Colonic mucosa (tissue), 4 donors: ENCODE measurements at places on chromosomes 16 and 17.

DNA sequence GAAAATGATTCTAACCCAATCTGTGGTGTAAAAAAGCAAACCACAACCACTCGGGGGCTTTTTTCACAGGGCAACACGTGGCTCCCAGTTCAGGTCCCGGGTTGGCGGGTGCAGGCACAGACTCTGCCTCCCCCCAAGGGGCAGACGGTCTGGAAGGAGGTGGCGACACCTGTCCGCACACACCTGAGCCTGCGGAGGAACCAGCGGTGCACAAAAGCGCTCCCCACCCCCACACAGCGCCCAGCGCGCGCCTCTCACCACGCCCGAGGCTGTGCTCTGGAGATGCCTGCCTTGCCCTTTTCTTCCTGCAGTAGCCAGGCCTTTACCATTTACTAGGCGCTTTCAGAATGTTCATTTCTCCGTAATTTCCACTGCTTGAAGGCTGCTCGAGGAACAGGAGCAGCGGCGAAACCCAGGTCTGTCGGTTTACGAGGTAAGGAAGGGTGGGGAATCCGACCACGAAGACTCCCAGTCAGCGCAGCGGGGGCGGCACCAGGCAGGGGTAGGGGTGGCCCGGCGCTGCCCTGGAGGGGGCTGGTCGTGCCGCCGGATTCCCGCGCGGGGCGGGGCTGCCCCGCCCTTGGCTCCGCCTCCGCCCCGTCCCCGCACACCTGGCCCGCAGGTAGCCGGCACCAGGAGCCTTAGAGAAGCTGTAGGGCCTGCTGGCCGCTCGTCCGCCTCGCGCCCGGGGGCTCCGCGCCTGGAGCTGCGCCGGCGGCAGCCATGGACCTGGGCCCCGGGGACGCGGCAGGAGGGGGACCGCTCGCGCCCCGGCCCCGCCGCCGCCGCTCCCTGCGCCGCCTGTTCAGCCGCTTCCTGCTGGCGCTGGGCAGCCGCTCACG lies at the start of gene USP43:
Gene USP43 (plus strand): TSS at position 608 of the 842 bp plus-strand sequence. CDS start 116 bp downstream, at position 724.
- DNase-seq: peak; percentile 81

DNA sequence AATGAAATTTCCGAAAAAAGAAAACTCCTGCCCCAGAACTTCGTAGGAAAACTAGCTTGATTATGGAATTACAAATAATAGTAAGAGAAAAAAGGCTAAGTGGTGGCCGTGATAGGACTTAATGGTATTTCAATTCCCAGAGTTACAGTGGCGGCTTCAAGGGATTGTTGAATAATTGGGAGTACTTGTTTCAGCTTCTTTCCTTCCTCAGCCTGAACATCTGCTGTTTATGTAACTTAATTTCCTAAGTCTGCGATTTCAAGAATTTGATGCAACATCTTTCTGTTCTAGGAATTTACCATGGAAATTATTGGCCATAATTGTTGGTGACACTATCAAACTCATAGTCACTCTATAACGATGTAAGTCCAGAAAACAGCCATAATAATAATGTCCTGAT lies 684 bp upstream of the APPBP2 start:
- no peak for DNase-seq

DNA sequence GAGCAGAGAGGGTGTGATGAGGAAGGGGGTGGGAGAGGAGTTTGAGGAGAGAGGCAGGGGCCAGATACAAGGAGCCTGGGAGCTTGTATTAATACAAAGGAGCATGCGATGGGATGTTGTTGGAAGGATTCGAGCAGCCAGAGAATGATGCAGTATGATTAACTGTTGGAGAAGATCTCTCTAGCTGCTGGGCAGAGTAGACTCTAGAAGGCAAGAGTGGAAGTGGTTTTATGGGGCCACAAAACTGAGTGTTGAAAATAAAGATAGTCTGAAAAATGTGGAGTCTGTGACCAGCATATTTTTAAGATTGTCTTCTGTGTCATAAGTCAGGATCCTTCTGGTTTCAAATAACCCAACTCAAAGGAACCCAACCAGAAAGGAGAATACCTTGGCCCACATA lies 98.3 kb downstream of the MSI2 start:
- DNase-seq: no peak

GRCh38 chr17:55281649-55282378 lies 17.1 kb downstream of the HLF start:
- no peak for DNase-seq

- DNase-seq: peak; percentile 71
Observed at GRCh38 chr17:48198950-48199541, 91.5 kb downstream of the SNX11 start.

GRCh38 chr17:82400830-82401229 lies 17.3 kb upstream of the HEXD start:
- peak; percentile 35 for DNase-seq

GRCh38 chr17:2385240-2386210 lies 15.3 kb downstream of the MNT start:
- DNase-seq: no peak

GRCh38 chr17:81509972-81510784 lies 2.4 kb downstream of the ACTG1 start:
- DNase-seq: no peak

DNA sequence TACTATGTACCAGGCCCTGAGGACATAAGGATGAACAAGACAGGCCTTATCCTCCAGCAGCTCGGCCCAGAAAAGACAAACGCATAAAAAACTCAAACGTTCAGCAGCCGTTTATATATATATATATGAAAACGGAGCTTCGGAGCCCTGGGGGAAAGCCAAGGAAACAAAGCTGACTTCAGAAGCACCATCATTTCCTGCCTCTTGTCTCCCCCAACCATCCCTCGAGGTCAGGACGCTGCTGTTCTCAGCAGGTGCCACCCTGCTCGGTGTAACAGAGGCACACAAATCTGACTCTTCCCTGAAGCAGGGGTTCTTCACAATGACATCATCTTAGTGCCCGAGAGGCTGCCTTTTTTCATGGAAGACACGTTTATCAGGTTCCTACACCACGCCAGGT lies 146.9 kb downstream of the ZNF423 start:
- DNase-seq: no peak

DNA sequence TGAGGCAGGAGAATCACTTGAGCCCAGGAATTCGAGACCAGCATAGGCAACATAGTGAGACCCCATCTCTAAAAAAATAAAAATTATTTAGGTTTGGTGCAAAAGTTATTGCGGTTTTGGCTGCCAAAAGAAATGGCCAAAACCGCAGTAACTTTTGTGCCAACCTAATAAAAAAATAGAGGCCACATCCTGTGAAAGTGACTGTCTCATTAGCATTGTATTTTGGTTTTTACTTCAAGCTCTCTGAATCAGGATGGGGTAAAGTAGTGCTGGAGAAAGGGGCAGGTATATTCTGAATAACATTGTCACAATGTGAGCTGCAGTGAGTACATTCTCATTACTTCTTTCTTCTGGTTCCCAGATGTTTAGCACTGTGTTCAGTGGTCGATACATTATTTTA lies 36.0 kb downstream of the ATP6V0A1 start:
- no peak for DNase-seq

DNA sequence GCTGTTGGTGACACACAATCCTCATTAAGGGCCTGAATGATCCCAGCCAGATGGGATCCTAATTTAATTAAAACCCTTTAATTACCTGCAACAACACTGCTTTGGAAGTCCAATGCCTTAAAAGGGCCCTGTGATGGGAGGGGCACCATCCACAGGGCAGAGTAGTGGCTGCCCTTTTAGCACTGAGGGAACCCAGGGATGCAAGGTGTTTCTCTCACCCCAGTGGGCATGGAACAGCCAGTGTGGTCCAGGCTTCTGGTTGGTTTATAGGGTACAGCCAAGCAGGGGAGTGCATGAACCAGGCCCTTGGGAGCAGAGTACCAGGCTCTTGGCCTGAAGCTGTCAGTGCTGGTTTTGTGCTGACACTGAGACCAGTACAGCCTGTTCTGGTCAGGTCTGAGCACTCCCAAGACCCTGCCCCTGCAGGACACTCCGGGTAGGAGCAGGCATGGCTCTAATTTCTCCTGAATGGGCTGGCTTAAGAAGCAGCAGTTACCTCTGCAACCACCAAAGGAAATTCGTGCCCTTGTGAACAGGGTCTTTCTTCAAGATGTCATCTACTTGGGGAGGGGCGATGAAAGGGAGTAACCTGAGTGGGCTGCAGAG lies 9.9 kb downstream of the NXPH3 start:
- no peak for DNase-seq

DNA sequence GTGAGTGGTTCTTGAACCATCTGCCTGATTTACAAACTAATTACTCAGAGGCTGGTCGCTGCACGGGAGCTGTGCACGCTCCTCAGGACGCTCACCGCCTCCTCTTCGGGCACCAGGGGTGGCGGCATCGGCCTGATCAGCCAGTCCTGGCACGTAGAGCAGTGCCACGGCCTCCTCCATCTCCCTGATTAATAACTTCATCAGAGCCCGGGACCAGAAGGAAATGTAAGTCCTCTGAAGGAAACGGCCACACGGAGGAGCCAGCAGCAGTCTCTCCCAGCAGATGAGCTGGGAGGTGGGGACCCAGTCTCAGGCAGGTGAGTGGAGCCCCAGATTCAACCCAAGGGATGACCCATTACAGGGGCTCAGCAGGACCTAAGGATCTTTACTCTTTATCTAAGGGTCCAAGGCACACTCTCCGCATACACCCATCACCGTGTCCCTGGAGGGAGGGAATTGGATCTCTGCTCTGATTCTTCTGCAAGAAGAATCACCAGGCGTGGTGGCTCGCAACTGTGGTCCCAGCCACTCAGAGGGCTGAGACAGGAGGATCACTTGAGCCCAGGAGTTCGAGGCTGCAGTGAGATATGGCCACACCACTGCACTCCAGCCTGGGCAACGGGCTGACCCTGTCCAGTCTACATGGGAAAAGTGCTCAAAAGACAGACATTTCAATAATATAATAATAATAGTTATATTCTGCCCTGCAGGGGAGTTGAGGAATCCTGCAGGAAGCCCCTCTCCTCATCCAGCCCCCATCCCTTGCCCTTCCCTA lies 366.5 kb downstream of the SEC14L1 start:
- DNase-seq: no peak

- peak; percentile 92 for DNase-seq
Observed at GRCh38 chr16:50152807-50153595, at the start of gene TENT4B. Gene TENT4B (plus strand): TSS chr16:50153306. CDS start chr16:50153622, 316 bp downstream.

DNA sequence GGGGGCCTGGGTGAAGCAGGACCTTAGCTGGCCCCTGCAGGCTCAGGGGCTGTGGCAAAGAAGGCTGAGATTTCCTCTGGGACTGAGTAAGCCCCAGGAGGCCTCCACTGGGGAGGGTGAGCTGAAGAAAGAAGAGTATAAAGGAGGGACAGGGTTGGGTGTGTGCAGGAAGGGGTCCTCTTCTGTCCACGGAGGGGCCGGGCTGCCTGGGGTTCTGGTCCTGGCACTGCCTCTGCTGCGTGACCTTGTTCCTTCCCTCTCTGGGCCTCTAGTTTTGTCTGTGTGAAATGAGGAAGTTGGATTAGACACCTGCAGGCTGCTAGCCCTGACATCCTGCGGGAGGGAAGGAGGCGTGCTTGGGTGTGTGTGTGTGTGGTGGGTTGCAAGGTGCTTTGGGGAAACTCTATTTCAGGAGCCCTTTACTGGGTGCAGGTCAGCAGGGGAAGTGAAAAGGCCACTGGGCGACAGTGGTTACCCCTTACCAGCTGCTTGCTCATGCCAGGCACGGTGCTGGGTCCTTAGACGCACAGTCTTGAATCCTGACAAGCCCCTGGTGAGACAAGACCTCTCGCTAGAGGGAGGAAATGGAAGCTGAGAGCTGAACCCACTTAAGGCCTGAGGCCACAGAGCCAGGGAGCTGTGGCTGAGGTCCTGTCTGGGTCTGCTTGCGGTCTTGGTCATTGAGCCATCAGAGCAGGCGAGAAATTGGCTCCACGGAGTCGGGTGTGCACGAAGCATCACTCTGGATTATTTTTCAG lies 60.7 kb downstream of the OR1D5 start:
- DNase-seq: peak; percentile 45

- no peak for DNase-seq
Observed at GRCh38 chr16:64990101-64990500, 131.8 kb downstream of the CDH11 start.

GRCh38 chr17:7217113-7217987 lies 2.3 kb downstream of the DLG4 start:
- no peak for DNase-seq

DNA sequence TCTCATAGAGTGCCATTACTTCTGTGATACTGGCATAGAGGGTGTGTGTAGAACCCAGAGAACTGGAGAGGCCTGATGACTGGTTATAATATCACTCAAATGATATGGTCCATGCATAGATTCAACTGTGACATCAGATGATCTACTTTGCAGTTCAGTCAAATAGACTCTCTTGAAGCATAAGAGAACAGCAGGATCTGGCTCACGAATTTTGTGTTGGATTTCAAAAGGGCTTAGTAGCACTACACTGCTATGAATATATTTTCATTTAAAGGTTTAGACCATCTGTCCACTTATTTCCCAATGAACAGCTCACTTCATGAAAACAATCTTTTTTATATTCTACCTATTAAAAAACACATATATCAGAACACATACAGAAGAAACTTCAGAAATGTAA lies 119.7 kb downstream of the KIF2B start:
- no peak for DNase-seq

GRCh38 chr17:867896-868489 lies 85.8 kb downstream of the MRM3 start:
- no peak for DNase-seq

GRCh38 chr17:10354651-10355050 lies 18.2 kb downstream of the MYH13 start:
- DNase-seq: no peak

GRCh38 chr16:21644674-21645073 lies 7.7 kb downstream of the IGSF6 start:
- no peak for DNase-seq

DNA sequence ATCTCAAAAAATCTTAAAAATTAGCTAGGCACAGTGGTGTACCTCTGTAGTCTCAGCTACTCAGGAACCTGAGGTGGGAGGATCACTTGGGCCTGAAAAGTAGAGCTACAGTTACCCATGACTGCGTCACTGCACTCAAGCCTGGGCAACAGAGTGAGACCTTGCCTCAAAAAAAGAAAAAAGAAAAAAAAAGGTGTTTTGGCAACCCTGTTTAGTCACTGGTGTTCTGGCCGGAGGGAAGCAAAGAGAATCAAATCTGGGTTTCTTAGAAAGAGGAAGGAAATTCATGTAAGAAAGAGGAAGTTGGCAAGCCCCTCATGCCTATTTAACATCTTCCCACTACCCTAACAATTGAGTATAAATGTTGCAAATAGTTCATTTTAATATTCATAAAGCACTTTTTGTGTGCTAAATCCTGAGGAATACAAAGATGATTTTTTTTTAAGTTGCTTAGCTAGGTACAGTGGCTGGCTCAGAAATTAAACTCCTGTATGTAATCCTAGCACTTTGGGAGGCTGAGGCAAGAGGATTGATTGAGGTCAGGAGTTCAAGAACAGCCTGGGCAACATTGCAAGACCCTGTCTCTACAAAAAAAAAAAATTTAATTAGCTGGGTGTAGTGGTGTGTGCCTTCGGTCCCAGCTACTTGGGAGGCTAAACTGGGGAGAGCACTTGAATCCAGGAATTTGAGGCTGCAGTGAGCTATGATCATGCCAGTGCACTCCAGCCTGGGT lies 6.5 kb upstream of the USP32 start:
- no peak for DNase-seq

GRCh38 chr16:79437764-79438751 lies 162.5 kb downstream of the MAF start:
- no peak for DNase-seq

- DNase-seq: no peak
Observed at GRCh38 chr17:81910840-81911276, 341 bp downstream of the PCYT2 start.
